Stimulated activated CD4-positive, alpha-beta T cell treated with anti-CD3 and anti-CD28 coated beads, Interleukin-1b, Interleukin-23, amount 100 ng/mL, for 1 hour (primary cell): ENCODE measurements at places on chromosomes 1 and 21.

DNA sequence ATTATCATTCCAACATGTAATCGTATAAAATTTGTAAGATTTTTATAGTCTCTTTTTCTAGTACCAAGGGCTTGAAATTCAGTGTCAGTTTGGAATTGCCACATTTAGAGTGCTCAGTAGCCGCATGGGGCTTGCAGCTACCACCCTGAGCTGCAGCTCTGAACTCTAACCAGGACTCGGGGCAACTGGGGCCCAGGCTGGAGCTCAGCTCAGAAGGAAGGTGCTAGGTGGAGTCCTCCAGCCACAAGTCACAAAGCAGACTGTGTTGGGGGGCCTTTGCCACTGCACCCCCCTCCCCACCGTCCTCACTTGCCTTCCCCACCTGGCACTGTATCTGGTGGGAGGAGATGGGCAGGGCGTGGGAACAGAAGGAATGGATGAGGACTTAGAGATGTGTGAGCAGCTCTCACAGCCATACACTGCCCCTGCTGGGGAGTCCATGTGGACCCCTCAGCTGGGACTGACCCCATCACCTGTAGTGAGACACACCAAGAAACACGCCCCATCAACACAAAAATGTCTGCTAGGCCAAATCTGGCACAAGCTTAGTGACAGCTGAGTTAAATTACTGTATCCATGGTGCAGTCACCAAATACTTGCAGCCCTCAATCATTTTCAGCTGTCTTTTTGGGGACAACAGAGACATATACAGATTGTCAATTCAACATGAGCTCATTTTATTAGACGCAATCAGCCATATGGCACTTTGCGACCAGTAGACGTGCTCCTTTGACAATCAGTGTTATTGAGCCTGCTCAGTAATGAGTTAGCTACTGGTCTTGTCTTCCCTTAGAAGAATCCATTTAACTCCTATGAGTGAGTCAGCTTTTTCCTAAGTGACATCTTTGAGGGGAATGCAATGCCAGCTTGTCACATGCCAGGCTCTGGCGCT lies 241.7 kb upstream of the RAB4A start:
- no peak for DNase-seq

DNA sequence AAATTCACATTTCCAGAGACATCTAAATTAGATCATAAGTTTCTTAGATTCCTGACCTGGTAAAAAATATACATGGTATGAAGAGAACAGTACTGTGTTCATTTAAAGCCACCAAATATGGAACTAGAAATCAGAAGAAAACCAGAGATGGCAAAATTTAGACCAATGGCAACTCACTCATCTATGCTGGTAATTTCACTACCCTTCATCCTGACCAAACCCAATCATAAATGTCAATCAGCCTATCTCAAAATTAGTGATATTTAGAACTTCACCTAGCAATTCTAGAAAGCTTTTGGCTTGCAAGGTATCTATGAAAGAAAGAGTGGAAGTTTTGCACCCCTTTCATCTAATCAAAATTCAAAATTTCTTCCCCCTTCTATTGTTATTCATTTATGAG lies 107.7 kb downstream of the NIBAN1 start:
- no peak for DNase-seq

- DNase-seq: no peak
Observed at GRCh38 chr1:119662034-119662437, 14.0 kb upstream of the ZNF697 start.

DNA sequence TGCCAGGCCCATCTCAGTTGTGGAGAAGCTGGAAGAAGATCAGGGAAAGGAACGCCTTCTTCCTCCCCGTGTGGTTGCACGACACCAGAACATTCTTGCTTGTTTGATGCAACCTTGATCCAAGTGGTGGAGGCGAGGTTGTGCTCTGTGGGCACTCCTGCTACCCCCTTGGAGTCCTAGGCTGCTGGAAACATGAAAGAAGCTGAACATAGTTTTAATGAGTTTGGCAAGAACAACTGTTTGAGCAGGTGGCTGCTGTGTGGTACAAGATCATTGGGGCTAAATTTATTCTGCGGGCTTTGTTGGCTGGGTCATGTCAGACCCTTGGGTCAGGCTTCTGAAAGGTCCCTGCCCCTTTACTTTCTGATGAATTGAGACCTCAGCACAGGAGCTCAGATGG lies 5.9 kb downstream of the KAZN start:
- DNase-seq: no peak

- DNase-seq: peak; percentile 95
Observed at GRCh38 chr1:40862008-40862863, at the start of gene CITED4. CITED4 (minus strand) TSS chr1:40862363; CDS start chr1:40862127, 236 bp downstream.

GRCh38 chr1:36520771-36521420 lies 38.2 kb upstream of the CSF3R start:
- no peak for DNase-seq
